ENCODE measurements at places on chromosomes 1 and 21.
A peak's percentile ranks its signal among the peaks of the same experiment; 100 is the strongest.

- DNase-seq = peak; percentile 30
Measured at GRCh38 chr1:15283526-15283925, 36.5 kb downstream of the FHAD1 start.

DNA sequence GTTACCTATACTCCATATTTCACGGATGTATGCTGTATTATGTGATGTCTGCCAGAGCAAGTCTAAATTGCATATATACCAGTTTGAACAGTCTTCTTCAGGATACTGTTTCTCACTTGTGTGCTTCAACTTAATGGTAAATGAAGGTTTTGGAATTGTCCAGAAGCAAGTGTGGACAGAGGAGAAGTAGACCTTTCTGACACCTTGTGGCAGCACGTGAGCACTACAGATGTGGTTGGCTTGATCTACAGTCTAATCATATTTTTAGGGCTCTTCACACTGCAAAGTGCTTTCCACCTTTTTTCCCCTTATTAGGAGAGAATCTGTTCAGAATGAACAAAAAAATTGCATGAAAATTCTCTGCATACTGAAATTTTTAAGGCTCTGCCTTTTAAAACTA, 10.9 kb downstream of the MORC3 start:
- peak; percentile 62 for DNase-seq

DNA sequence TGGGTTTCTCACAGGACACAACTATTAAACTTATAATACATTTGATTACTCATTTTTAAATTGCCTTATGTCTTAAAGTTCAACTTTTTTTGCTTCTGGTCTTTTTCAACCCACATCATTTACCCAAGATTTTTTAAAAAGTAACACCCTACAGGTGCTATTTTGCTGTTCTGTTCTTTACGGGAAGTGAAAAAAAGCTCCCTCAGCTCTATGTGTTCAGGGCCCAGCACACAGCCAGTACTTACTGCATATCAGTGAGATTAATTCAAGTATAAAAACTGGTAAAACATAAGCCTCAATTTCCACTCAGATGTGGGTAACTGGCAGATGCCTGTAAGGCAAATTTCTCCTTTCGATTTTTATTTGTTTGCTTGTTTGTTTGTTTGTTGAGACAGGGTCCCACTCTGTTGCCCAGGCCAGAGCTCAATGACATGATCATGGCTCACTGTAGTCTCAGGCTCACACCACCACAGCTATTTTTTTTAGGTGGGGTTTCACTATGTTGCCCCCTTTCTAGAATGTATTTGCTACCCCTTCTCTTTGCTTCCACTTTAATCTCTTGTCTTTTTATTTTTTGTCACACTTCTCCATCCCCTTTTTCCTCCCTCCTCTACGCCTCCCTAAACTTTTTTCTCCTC, 20.3 kb downstream of the RNASEL start:
- no peak for DNase-seq

- DNase-seq = no peak
Measured at GRCh38 chr1:225886159-225887029, 2.6 kb downstream of the LEFTY1 start.

DNA sequence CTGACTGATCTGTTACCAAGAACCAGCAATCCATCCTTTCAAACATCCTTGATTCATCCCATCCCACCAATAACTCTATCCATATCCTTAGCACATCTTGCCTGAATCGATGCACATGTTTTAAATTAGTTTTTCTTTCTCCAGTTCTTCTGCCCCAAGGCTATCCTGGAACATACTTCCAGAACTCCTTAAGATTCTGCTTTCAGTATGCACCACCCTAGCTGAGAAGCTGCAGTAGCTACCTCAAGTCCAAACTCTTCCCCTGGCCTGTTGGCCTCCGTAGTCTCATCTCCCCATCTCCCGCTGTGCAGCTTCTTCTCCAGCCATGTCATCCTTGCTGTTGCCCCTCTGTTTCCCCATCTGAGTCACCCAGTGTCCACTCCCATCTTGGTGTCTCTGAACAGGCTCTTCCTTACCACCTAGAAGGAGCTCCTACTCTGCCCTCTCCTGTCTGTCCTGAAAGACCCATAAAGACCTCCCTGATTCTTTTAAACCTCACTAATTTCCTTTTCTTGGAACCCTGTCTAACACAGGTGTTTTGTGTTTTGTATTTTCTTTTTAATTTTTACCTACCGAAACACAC, 108.0 kb downstream of the SGIP1 start:
- no peak for DNase-seq

GRCh38 chr1:83818916-83819315, 180.0 kb downstream of the TTLL7 start:
- DNase-seq = peak; percentile 5

GRCh38 chr1:43532716-43533115, 2.0 kb downstream of the PTPRF start:
- DNase-seq = no peak

- peak; percentile 72 for DNase-seq
Measured at GRCh38 chr1:85109475-85109874, 61.2 kb upstream of the MCOLN3 start.

DNA sequence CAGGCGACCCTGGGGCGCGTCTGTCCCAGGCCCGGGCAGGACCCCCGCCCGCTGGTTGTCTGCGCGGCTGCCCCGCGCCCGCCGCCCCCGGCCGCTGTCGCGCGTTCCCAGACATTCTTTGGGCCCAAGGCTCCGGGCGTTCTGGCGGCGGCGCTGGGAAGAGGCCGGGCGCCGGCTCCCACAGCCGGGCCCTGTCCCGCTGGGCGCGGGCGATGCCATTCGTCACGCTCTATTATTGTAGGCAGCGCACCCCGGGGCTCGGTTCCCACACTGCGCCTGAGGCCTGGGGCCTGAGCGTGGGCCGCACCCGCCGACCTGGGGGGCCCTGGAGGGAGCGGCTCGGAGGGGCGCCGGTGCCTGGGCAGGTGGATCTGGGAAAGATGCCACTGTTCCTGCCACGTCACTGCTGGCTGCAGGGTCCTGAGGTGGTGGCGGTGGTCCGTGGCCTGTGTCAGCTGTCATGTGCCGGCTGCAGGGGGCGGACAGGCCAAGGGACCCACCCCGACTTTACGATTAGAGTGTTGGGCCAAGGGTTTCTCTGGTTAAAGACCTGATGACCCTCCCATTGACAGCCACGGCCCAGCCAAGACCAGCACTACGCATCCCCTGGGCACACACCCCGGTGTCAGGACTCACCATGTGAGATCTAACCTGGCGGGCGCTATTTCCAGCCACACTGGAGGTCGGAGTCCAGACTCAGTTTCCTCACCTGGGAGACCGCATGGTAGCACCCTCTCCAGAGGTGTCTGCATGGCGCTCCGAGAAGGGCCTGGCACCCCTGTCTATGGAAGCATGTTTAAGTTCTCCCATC, 55.1 kb upstream of the ADARB1 start:
- DNase-seq = no peak

- no peak for DNase-seq
Measured at GRCh38 chr1:64679177-64679576, 65.7 kb upstream of the RAVER2 start.

DNA sequence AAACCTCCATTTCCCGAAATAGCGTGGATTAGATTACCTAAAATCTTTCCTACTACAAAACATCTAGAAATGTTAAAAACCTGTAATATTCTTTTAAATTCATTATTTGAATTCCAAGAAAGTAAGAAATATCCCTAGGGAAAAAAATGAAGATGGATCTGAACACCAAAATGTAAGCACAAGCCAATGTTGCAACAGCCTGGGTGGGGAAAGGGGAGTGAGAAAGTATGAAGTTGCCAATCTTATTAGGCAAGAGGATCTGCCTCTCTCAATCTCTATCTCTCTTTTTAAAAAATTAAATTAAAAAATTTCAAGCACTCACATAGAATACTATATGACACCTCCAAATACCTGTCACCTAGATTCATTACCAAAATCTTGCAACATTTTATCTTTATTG, 74.9 kb upstream of the IRF2BP2 start:
- no peak for DNase-seq

- no peak for DNase-seq
Measured at GRCh38 chr1:167777269-167777650, 55.5 kb downstream of the MPZL1 start.

DNA sequence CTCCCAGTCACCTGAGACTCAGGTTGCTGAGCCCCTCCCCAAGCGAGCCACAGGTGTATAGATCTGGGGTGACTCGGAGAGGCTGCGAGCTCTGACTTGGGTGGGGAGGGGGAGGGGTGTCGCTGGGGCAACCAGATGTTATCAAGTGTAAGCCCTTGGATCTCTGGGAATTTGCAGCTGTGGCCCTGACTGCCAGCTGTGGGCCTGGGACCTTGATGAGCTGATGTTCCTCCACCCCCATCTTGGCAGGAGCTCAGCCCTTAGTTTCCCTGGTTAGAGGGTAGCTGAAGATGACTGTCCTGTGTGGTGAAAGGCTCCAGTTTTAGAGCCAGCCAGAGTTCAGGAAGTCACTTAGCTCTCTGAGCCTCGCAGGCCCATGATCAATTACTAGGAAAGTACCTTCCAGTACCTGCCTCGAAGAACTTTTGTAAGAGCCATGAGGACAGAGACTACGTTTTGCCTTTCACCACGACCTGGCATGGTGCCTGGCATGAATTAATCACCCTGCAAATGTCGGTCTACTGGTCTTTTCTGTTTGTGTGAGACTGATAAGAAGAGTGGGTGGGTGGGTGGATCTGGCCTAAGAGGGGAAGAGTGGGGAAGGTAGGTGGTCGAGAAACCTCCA, 55.8 kb downstream of the YARS1 start:
- DNase-seq = no peak

- DNase-seq = no peak
Measured at GRCh38 chr1:213891989-213892902, 95.5 kb upstream of the PROX1 start.

DNA sequence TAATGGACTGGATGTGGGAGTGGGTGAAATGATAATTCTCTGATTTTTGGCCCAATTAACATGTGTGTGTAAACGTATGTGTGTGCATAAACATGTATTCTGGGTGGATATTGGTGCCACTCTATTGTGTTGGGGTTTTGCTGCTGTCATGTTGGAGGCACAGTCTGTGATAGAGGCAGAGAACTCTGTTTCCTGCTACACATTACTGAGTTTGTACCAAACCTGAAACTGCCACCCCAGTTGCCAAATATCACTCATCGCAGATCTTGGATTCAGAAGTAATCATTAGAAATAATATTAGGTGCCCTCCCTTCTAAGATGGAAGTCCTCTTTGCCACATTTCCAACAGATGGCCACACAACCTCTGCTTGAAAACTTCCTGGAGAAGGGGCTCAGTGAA, 13.8 kb downstream of the FASLG start:
- DNase-seq = no peak

DNA sequence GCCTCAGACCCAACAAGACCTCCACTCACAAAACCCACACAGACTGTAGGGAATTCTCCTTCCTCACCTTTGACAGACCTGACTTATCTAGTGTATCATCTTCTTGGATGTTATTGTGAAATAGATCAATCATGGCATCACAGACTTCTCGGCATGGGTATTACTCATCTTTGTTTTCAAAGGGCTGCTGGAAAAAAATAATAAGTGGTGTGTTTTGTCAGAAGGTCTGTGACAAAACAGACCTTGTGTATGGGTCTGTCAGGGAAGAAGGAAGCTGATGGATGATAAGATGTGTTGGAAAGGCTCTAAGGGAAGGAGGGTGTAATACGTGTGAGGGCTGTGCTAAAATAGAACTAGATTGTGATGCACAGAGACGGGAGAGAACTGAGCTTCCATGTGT, 13.9 kb upstream of the S100A7 start:
- DNase-seq = peak; percentile 22

GRCh38 chr1:179709841-179710329, 33.2 kb upstream of the FAM163A start:
- DNase-seq = no peak

DNA sequence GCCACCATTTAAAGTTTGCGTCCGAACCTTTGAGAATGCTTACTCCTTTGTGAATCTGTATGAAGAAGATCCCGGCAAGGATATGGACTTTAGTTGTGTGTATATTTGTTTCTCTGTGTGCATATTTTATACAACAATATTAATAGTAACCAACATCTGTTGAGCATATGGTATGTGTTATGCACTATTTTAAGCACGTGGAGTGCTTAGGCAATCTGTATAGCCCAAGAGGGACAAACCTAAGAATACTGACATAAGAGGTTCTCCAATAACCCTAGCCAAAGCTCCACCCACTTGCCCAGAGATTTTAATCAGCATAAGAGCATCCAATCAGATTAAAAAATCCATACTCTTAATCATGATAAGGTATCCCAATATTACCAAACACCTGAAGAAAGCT, 92.7 kb downstream of the MAB21L3 start:
- no peak for DNase-seq

DNA sequence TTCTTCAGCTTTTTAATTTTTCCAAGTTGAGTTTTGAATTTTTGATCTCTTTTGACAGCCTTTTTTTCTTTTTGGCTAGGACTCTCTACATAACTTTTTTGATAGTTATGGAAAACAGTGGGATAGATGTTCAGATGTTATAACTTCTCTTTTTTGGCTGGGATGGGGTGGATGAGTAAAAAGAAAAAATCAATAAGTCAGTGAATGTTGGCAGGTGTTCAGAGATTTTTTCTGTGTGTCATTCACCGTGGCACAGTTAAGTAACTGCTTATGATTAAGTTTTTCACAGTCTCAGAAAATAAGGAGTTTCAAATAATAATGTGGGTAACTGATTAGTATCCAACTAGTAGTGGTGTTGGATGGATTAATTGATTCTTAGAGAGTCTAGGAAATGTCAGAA, 24.0 kb downstream of the HS2ST1 start:
- DNase-seq = no peak

Measured in SK-MEL-5 (cell line).